Mucosa of gallbladder (tissue), 1 donor: ENCODE measurements at places on chromosomes 11 and 22. TPM values are rescaled to one million over a fixed set of nuclear protein-coding genes. Genes with fewer than 3 reads are reported as not detected.

DNA sequence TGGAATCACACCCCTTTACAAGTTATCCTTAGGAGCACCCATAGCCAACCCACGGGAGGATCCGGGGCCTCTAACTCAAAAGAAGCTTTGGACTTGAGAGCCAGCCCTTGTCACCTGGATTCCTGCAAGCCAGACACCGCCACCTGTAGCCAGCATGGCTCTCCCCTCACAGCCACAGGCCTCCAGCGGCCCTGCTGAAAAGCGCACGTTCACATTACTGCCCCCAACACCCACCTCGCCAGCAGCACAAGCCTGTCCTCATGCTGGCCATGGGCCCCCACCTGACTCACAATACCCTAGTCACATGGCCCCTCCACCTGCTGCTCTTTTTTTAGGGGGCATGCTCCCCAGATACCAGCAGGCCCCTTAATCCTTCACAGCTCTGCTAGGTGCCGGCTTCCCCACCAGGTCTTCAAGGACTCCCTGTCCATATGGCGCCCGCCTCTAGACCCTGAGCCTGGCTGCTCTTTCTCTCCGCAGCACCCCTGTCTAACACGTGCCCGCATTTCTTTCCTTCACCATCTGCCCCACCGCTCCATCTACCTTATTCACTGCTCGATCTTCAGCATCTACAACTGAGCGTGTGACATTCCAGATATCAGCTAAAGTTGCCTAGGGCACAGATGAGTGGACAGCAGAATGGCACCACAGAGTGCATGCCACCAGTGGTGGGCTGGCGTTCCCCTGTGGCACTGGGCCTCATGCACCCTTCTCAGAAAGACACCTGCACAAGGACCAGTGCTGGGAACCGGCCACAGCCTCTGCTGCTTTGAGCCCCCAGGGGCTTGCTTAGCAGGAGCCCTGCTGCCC lies 6.6 kb downstream of the CARS1 start:
- DNase-seq, result no peak

DNA sequence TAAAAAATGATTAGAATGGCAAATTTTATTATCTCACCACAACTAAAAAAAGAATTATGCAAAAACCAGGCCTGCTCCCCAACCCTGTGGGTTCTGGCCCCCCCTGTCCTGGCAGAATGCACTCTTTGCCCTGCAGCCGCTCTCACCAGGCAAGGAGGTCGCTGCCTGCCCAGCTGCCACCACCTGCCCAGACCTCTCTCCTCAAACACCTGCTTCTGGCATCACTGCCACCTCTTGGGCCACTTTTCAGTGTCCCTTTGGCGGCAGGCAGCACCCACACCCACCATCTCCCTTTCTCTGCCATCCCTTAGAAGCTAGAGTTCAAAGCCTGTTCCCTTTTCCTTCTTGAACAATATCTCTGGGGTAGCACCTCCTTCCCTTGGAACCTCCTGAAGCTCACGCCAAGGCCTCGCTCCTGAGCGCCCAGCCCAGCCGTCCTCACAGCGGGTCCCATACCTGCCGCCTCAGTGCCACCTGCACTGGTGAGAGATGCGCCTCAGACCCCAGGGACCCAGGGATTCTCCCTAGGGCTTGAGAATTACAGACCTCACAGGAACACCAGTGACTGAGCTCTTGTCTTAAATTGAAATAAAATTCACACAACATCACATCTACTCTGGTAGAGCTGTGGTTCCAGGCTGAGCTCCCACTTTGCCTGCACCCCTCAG lies 44.6 kb downstream of the SGSM3 start:
- DNase-seq, result no peak

DNA sequence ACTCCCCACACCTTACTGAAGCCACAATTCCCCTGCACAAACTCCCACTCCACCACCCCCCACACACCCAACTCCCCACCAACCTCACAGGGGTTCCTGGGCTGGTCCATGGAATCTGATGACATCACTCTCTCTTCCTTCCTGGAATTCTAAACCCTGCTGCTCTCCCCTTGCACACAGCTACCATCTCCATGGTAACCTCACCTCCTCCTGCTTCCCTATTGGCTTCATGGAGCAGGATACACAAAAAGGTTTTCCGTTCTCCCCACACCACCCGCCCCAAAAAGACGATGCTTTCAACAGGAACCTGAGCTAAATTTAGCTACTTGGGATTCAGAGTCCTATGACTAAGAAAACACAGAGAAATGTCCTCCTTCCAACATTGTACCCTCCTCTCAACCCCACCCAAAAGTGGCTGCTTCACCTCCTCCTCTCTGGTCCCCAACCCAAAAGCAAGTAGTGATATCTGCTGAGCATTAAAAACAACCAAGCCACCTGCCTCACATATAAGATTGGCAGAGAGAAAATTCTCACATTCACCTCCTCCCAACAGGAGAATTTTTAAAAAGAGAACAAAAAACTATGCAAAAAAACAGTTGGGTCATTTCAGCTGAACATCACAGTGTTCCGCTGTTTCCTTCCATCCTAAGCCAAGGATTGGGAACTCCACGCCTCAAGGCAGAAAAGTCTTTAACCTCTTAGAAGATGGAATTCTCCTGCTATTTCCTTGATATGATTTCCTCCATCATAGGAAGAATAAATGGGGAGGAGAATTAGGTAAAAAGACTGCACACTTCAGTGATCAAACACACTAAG lies 66.9 kb downstream of the RBFOX2 start:
- DNase-seq, result peak; percentile 33

GRCh38 chr22:25070956-25071355 lies 118.4 kb downstream of the KIAA1671 start:
- no peak for DNase-seq

DNA sequence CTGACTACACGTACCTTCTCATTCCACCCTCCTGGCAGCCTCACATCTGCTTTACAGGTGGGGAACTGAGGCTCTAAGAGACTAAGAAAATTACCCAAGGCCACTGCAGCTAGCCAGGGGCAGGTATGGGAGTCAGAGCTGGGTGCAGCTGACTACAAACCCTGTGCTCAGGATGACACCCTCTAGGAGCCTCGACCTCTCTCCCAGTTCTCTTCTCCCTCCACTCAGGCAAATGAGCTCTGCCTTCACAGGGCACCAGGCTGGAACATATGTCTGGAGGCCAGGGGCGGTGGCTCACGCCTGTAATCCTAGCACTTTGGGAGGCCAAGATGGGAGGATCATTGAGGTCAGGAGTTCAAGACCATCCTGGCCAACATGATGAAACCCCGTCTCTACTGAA lies 4.0 kb downstream of the SYT12 start:
- no peak for DNase-seq

DNA sequence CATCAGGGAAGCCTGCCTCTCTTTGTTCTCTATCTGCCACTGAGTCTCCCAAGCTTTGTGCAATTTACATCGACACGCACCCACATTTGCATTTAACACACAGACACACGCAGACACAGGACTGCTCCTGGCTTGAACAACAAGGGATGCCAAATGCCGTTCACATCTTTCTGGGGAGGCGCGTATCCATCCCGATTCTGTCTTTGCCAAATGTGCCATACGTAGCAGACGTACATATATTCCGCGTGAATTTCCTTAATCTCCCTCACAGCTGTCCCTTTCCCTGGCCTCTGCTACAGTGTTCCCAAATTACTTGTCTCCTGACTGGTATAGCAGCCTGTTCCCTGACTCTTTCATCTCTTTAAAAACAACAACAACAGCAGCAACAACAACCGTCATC lies 409.5 kb downstream of the MIAT start:
- DNase-seq, result no peak

- DNase-seq, result no peak
Measured at GRCh38 chr22:46052801-46053562, 76.0 kb upstream of the WNT7B start.

OR8D4 gene
- total RNA-seq, result not detected
